ENCODE measurements at places on chromosomes 16 and 17. TPM values are rescaled to one million over a fixed set of nuclear protein-coding genes. Genes with fewer than 3 reads are reported as not detected.
A peak's percentile ranks its signal among the peaks of the same experiment; 100 is the strongest.

DNA sequence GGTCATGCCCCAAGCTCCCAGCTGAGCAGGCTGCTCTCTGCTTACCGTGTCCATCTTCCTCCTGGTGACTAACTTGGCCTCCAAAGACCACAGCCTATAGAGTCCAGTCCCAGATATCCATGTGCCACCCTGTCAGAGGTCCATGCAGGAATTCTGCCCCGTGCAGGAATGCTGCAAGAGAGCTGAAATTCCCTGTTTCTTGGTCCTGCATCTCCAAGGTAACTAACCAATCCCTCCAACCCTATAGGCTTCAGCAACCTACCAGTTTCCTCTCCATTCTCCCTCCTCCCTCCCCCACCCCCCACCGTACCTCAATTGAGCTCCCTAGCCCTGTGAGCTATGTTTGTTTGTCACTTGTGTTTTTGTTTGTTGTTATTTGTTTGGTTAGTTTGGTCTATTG lies 9.6 kb upstream of the MKS1 start:
- H3K36me3 ChIP-seq: no peaks in the 10 kb centered on the region
- no peak overlapping the region for H3K27ac ChIP-seq
- H3K4me3 ChIP-seq: no peak overlapping the region
- H3K27me3 ChIP-seq: no peaks in the 10 kb centered on the region

The TLCD3A gene
- total RNA-seq: 0.55 TPM

The PTGES3L gene
- total RNA-seq: 0.20 TPM

GRCh38 chr17:55632236-55632635 lies 90.4 kb downstream of the TMEM100 start:
- H3K4me1 ChIP-seq: no peaks in the 10 kb centered on the region
- no peak for DNase-seq
- no peaks in the 10 kb centered on the region for H3K36me3 ChIP-seq
- no peak overlapping the region for H3K27ac ChIP-seq

DNA sequence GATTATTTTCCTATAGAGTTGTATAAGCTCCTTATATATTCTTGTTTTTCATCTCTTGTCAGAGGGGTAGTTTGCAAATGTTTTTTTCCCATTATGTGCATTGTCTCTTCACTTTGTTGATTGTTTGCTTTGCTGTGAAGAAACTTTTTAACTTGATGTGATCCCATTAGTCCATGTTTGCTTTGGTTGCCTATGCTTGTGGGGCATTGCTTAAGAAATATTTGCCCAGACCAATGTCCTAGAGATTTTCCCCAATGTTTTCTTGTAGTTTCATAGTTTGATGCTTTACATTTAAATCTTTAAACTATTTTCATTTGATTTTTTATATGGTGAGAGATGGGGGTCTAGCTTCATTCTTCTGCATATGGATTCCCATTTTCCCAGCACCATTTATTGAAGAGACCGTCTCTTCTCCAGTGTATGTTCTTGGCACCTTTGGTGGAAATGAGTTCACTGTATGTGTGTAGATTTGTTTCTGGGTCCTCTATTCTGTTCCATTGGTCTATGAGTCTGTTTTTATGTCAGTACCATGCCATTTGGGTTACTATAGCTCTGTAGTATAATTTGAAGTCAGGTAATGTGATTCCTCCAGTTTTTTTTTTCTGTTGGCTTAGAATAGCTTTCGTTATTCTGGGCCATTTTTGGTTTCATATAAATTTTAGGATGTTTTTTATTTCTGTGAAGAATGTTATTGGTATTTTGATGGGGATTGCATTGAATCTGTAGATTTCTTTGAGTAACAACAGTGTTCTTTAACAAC lies 165.8 kb downstream of the ABCA8 start:
- no peak overlapping the region for H3K27ac ChIP-seq
- H3K4me1 ChIP-seq: no peaks in the 10 kb centered on the region
- H3K27me3 ChIP-seq: no peaks in the 10 kb centered on the region
- no peak for DNase-seq

GRCh38 chr17:38508954-38509771 lies 80.9 kb downstream of the ARHGAP23 start:
- peak overlapping the region; percentile 23 for H3K4me3 ChIP-seq
- no peaks in the 10 kb centered on the region for H3K36me3 ChIP-seq
- H3K4me1 ChIP-seq: peaks cover 7% of the 10 kb centered on the region
- DNase-seq: peak; percentile 69
- H3K27ac ChIP-seq: no peak overlapping the region

- H3K27ac ChIP-seq: no peak overlapping the region
- H3K4me3 ChIP-seq: no peak overlapping the region
- DNase-seq: no peak
- H3K36me3 ChIP-seq: no peaks in the 10 kb centered on the region
- no peaks in the 10 kb centered on the region for H3K27me3 ChIP-seq
Measured at GRCh38 chr16:27174798-27175197, 28.5 kb upstream of the KDM8 start.

GRCh38 chr17:4806777-4807604 lies at the start of gene PLD2:
Gene PLD2 (plus strand): TSS chr17:4807152. CDS start chr17:4807773, 621 bp downstream.
- H3K4me1 ChIP-seq: peaks cover 15% of the 10 kb centered on the region
- H3K4me3 ChIP-seq: peak within 1 kb of the TSS; percentile 54
- H3K36me3 ChIP-seq: no peaks in the 10 kb centered on the region
- DNase-seq: peak; percentile 87
- peak within 1 kb of the TSS; percentile 67 for H3K27ac ChIP-seq
- H3K27me3 ChIP-seq: no peaks in the 10 kb centered on the region

DNA sequence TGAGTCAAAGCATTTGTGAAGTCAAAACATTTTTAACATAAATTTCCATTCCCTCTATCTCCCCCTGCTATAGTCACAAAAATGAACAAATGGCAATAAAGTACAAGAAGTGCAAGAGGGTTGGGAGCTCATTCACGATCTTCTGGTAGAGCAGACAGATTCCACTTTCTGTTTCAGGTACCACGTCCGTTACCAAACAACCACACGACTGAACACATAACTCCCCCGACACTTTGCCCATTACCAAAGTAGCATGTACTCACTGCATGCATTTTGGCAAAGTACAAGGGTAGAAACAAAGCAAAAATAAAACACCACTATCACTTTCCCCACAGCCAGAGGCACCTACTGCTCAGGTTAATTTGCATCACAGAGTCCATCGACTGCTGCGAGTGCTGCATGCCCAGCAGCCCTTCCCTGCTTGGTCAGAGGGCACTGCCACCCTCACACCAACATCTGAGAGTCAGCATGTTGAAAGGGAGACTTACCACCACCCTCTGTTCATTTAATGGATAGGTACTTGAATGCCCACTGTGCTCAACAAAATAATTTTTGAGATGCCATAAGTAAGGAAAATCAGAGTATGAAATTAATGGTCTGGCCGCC lies 150.3 kb upstream of the AXIN2 start:
- no peak for DNase-seq
- peaks cover 14% of the 10 kb centered on the region for H3K4me1 ChIP-seq
- no peaks in the 10 kb centered on the region for H3K36me3 ChIP-seq
- H3K4me3 ChIP-seq: peak overlapping the region; percentile 40
- H3K27me3 ChIP-seq: no peaks in the 10 kb centered on the region
- H3K27ac ChIP-seq: no peak overlapping the region

DNA sequence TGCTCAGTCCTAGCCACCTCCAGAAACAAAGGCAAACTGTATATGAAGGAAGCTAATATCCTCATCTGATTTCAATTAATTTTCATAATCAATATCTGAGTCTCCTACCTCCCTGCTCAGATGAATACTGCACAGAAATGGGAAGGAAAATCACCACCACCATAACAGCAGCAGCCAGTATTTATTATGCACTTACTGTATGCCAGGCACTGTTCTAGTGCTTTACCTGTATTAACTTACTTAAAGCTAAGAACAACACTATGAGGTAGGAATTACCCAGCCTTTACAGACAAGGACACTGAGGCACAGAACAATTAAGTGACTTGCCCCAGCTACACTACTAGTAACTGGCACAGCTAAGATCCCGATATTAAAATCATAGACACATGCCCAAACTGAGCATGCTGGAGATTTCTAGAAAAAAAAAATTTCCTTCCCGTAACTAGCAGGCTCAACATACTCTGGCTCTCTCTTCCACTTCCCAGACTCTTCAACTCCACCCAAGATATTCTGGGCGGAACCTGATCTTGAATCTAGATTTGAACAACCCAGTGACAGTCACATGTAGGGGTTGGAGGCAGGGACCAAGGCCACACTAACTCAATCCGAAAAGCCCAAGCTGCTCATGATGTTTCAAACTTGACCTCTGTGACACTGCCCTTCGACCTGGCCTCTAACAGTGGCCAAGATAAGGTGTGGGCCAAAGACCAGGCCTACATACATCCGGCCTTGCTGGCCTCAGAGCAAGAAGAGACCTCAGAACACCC lies 3.9 kb downstream of the TRIM25 start:
- no peak overlapping the region for H3K4me3 ChIP-seq
- peaks cover 19% of the 10 kb centered on the region for H3K36me3 ChIP-seq
- DNase-seq: no peak
- H3K27ac ChIP-seq: no peak overlapping the region

The FAM117A gene
- total RNA-seq: 102 TPM

GRCh38 chr16:20847550-20847949 lies 41.2 kb downstream of the REXO5 start:
- DNase-seq: no peak
- H3K4me1 ChIP-seq: peaks cover 29% of the 10 kb centered on the region
- no peaks in the 10 kb centered on the region for H3K27me3 ChIP-seq

GRCh38 chr17:50482110-50482509 lies 3.5 kb downstream of the RSAD1 start:
- H3K4me1 ChIP-seq: peaks cover 19% of the 10 kb centered on the region

Data from CD4-positive, alpha-beta memory T cell (primary cell).